ENCODE measurements at places on chromosomes 5 and 9.

DNA sequence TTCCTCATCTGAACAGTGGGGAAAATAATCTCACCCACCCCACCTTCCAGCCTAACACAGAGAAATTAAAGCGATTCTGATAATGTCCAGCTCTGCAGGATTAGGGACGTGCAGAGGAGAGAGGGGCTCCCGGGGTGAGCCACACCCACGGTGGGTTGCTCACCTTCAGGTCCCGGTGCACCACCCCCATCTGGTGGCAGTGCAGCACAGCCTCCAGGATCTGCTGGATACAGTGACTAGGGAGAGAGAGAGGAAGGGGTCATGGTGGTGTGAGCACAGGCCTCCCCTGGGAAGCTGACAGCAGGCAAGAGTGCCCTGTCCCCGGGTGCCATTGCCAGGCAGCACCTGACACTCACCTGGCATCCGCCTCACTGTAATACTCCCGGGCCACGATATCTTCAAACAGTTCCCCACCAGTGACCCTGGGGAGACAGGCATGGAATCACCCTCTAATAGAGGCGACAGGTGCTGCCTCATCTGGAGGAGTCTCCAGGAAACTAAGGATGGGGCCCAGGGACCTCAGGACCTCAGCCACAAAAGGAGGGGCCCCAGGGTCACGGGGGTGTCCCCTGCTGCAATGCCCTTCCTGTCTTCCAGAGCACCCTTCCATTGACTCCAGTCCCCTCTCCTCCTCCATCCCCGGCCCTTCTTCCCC is 33.0 kb downstream of the CAMK2A start:
- peak; percentile 48 for DNase-seq

DNA sequence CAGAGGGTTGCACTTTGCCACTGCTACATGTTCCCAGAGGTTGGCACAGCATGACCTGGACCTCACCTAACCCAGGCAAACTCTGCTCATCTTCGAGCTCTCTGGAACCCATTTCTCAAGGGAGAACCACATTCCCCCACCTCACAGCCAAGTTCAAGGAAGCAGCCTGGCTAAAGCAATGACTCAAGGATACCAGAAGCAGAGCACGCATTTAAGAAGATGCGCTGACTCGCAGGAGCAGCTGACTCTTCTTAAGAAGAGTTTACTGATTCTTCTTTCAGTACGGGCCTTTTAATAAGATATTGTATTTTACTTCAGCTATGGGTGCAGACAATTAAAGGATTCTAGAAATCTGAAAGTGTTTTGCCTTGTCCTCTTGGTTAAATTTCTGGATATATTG is 4.1 kb upstream of the SEMA5A start:
- no peak for DNase-seq

DNA sequence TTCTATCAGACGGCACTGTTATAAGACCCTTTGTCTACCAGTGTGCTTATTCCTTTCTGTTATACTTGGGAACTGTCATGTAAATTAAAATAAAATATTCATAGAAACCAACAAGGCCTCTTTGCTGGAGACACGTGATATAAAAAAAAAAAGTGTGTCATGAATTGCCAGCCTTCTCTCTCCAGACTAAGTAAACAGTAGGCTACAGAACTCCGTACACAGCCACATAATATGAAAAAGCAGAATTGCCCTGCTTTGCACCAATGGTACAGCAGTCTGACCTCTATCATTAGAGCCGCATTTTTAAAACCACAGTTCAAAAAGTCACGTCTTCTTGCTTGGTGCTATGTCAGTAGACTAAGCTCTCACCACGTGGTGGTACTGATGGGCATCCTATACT is 231.3 kb downstream of the SEMA5A start:
- no peak for DNase-seq

DNA sequence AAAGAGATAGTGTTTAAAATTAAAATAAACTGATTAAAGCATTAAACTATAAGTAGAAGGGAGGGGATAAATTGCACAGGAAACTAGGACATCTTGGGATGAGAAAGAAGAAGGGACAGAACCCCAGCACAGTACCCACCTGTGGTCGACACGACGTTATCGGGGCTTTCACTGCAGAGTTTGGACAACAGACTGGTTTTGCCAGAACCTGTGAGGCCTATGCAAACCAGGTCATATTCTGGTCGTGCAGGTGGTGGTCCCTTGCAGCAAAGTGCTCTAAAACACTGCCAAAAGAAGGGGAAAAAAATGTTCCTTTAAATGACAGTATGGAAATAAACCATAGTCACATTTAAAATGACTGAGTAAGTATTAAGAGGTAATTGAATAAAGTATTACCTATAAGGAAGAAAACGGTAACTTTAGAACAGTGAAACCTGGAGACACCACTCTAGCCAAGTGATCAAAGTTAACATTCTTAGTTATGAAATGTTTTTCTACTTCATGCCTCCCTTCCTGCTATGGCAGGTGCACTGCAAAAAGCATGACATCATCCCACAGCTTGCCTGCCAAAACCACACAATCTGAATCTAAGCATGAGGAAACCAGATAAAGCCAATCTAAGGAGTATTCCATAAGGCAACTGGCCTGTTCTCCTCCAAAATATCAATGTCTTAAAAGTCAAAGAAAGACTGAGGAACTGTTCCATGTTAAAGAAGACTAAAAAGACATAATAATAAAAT is 138.6 kb downstream of the ARL15 start:
- DNase-seq, result no peak

DNA sequence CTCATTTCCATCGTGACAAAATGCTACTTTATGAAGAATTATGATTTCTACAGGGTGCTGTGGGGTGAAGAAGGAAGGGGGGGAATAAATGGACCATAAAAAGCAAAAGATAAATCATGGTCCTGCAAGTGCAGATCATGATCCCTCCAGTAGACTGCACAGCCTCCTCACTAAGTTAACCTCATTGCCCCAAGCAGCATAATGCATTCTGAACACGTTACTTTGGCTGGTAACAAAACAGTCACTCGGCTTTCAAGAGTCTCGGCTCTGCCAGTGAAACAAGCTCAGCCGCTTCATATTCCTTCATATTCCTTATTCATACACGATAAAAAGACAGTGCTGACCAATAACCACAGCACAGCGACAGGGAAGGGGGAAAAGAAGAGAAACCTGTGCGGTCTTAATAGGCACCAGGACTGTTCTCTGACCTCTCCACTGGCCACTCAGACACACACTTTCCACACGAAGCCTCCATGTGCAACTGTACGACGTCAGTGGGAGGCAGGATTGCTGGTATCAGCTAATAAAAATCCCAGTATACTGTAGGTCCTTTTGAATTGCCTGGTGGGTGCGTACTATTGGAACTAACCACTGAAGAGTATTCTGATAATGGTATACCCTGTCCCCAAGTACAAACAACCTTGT is 60.5 kb downstream of the ANKH start:
- DNase-seq, result no peak

GRCh38 chr9:129185991-129186390 is 7.9 kb upstream of the IER5L start:
- no peak for DNase-seq

DNA sequence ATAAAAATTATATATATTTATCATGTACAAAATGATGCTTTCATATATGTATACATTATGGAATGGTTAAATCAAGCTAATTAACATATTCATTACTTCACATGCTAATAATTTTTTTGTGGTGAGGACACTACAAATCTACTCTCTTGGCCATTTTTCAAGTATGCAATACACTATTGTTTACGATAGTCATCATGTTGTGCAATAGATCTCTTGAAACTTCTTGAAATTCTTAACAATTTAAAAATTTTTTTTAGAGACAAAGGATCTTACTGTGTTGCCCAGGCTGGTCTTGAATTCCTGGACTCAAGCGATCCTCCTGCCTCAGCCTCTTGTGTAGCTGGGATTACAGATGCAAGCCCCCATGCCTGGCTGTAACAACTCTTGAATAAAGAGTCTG is 45.2 kb upstream of the SHOC1 start:
- DNase-seq, result no peak

GRCh38 chr9:6942406-6942805 is 184.6 kb downstream of the KDM4C start:
- no peak for DNase-seq

DNA sequence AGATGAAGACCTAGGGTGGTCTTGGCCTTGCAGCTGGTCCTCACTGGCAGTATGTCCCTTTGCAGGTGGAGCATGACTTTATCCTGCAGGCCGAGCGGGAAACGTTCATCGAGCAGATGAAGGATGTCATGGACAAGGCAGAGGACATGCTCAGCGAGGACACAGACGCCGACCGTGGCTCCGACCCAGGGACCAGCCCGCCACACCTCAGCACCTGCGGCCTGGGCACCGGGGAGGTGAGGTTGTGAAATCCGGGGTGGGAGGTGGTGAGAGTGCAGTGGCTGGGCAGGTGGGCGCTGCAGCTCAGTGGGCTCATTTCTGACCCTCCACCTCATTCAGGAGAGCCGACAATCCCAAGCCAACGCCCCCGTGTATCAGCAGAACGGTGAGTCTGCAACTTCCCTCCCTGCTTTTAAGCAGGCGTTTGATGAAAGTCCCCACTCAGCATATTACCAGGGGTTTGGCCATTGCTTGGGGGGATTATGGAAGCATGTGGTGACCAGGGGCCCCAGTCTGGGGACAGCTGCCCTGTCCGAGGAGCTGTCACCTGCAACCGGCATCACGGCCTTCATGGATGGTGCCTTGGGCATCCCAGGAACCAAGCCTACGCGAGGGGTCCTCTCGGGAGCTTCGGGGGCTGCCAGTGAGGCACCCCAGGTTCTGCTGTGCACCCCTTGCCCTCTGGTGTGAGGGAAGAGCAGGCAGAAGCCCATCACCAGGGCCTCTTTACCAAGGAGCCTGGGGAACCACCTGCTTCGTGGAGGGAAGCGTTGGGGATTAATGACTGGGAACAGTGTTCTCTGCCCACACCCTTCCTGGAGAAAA is 84.0 kb downstream of the WNK2 start:
- no peak for DNase-seq

GRCh38 chr5:10420932-10421331 is 20.7 kb upstream of the ROPN1L start:
- DNase-seq, result no peak

GRCh38 chr5:72837524-72838096 is 21.1 kb downstream of the TNPO1 start:
- no peak for DNase-seq

DNA sequence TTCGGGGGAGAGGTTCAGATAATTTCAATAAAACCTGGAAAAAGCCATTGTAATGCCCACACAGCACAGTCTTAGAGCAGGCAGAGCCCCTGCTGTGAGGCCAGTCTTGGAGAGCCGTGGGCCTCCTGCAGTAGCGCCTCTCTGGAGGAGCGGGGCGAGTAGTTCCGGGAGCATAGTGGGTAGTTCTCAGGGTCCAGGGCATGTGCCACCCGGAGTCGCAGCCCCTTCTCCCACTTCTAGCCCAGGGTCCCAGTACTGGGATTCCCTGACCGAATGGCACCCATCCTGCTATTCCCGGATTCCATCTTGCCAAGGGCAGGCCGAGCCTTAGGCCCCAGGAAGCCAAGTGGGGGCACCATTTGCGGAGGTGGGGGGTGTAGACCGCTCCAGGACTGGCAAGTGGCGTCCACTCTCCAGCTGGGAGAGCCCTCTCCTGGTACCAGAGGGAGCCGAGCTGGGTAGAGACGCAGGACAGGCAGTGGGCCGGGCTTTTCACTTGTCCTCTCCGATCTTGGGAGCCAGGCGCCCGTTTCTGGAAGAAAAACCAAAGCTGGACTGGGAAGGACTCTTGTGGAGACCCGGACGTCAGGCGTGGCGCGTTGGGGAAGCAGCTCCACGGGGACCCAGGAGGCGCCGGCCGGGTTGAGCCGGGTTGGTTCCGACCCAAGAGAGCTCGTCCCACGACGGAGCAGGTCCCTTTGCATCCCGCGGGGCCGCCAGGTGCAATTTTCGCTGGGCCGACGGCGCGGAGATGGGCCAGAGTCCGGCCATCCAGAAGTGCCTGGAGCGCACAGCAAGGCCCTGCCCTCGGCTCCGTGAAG is 12.1 kb downstream of the PROP1 start:
- no peak for DNase-seq

GRCh38 chr5:129971714-129972113 is 67.4 kb downstream of the CHSY3 start:
- no peak for DNase-seq

DNA sequence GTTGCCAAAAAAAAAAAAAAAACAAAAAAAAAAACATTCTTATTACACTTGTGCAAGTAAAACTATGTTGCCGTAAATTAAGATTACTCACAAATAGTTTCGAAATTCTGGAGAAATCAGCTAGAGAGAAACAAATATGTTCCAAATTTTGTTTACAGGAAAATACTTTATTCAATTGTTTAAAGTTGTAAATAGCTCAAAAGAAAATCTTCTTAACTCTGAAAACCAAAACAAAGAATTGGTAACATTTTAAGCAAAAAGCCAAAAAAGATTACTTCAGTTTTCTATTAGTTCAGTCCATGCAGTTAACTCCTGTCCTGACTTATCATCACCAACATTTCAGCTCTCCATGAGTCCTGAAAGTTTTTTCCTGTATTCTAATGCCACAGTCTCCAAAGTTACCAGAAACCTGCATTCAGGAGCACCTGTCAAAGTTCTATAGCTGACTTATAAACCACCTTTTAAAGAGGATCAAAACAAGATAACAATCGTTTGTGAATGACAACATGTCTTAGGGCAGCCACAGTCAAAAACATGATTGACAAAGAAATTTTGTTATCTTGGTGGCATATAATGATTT is 194.1 kb downstream of the RANBP17 start:
- DNase-seq, result no peak

- DNase-seq, result no peak
Measured at GRCh38 chr9:105281272-105281671, 36.8 kb downstream of the SLC44A1 start.

DNA sequence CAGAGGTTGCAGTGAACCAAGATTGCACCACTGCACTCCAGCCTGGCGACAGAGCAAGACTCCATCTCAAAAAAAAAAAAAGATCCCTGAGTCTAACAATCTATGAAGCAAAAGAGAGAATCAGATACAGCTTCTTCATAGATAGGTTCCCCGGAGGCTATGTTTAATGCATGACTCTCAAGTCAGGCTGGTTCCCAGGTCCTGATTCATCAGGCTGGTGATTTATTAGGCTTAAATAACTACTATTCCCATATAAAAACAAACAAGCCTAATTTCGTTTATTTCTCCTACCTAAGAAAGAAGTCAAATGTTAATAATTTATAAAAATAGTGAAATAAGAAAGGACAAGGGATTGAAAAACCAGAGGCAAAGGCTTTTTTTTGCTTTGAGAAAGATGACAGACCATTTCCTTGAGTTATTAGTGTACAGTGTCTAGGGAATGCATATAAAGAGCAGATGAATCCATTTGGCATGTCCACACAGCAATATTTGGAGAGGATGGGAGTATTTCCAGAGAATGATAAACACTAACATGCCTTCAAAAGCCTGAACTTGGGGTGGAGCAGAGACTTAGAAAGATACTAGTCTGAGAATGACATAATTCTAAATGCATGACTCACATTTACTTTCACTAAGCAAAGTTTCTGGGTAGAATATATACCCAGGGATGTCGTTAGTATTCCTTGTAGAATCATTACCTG is 115.3 kb downstream of the NREP start:
- no peak for DNase-seq

DNA sequence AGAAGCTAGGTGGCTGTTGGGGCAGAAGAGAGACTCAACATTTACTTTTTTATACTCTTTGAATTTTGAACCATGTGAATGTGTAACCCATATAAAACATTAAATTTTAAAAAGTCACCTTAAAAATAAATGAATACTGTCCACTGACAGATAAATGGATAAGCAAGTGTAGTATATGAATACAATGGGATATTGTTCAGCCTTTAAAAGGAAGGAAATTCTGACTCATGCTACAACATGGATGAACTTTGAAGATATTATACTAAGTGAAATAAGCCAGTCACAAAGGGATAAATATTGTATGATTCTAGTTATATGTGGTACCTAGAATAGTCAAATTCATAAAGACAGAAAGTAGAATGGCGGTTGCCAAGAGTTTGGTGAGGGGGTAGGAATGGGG is 113.9 kb downstream of the TMEM174 start:
- DNase-seq, result no peak

All from HuH-7 (cell line).